ENCODE measurements at places on chromosomes 3 and 15. TPM values are rescaled to one million over a fixed set of nuclear protein-coding genes. Genes with fewer than 3 reads are reported as not detected.

Gene GOLGA6L7
- polyA plus RNA-seq: 0.17 TPM

Gene AADACL2
- polyA plus RNA-seq: not detected

Gene RGMA
- 6.4 TPM for polyA plus RNA-seq

Gene PP2D1
- polyA plus RNA-seq: 0.49 TPM

Gene GRK7
- 0.07 TPM for polyA plus RNA-seq

Gene FBXL22
- 1.6 TPM for polyA plus RNA-seq

Gene RSRC1
- polyA plus RNA-seq: 37.9 TPM

Gene TNK2
- 23.2 TPM for polyA plus RNA-seq

Gene SMAD6
- 29.1 TPM for polyA plus RNA-seq

Gene CAPN3
- polyA plus RNA-seq: 23.9 TPM

Gene RTP3
- not detected for polyA plus RNA-seq

Gene MESP1
- polyA plus RNA-seq: 1.5 TPM

Gene MUC4
- 0.87 TPM for polyA plus RNA-seq

Gene EIF1B
- polyA plus RNA-seq: 125 TPM

Measured in right renal cortex interstitium (tissue), 3 donors.